ENCODE measurements at places on chromosomes 2 and 18.
A peak's percentile ranks its signal among the peaks of the same experiment; 100 is the strongest.

DNA sequence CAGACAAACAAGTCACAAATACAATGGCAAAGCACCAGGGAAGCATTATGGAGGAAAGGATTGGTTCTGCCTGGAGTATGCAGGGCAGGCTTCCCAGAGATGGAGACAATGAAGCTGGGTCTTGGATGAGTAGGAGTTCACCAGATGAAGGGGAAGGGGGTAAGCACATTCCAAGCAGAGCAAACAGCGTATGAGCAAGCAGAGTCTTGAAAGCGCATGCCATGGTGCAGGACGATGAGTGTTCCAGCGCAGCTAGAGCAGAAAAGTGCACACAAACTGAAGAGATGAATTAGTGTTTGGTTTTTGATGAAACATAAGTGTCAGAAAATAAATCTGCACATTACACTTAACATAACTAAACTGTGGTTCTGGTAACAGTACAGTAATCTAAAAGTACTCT, 21.6 kb downstream of the MBD2 start:
- ATAC-seq, result no peak

DNA sequence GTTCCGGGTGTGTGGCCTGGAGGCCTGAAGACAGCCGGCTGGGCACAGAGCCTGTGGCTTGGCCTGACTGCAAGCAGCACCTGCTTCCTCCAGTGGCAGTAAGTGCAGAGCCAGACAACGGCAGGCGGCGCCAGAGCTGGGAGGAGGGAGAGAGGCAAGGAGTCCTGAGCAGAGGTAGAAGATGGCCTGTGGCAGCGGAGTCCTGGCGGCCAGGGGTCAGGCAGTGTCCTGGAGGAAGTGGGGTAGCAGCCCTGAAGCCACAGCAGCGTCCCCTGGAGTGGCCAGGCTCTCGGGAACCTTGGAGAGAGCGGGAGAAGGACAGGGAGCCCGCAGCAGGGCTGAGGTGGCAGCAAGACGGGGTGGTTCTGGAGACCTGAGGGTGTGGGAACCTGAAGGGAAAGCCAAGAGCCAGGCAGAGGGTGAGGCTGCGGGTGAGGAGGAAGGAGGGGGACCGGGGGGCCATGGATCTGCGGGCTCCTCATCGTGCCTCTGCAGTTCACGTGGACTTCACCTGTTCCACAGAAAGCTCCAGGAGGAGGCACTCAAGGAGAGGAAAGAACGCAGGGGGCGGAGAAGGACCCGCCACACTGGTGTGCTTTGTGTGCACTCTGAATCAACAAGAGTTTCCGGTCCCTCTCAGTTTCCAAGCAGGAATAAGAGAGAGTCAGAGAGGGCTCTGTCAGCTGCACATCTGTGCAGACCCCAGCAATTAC, 85.9 kb downstream of the USP40 start:
- peak; percentile 15 for ATAC-seq

DNA sequence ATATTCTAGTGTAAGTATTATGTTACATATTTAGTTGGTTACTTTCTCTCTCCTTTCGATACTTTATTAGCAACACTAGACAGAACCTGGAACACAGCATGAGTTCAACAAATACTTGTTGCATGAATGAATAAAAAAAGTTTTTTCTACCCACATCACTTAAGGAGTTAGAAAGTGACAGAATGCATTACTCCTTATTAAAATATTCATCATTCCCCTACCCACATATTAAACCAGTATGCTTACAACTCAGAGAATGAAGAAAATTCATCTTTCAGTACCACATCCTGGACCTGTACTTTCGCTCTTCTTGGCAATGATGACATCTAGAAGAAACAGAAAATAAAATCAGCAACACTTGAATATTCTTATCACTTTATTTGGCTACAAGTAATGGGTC, 6.0 kb downstream of the SRBD1 start:
- no peak for ATAC-seq

DNA sequence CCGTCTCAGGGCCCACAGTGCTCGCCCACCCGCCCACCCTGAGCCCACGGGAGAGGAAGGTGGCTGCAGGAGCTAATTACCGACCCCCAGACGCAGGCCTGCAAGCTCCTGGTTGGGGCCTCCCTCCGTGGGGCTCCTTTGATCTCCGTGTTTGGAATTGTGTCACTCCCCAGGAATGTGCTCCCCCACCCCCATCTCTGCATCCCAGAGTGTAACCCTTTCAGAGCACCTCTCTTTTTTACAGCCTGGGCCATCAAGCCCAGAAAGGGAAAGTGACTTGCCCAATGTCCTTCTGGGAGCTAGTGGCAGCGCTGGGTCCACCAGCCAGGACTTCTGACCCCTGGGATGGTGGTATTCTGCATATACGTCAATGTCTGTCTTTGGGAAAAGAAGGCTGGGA, 335.1 kb downstream of the CYRIA start:
- ATAC-seq, result no peak

DNA sequence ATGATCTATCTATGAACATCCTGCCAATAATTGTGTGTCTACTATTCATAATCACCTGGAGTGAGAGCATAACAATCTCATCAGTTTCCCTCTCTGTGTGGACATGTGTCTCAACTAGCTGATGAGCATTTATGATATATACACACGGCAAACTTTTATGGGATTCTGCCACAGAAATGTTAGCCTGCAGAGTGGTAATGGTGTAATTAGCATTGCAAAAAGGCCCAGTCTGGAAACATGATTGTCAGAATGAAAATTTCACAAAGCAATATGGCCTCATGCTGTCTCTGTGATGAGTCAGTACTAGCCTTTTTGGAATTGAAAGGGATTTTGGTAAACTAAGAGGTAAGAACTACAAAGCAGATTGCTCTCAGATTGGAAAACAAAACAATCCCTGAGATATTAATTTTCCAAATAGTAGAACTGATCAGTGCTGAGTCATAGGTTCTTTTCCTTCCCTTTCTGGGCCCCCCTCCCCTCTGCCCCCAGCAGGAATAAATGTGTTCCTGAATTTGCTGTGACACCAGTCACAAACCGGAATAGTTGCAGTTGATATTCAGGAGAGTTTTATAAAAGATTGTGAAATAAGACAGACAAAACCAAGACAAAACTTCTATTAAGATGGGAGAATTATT, 189.2 kb downstream of the OSR1 start:
- ATAC-seq, result no peak

DNA sequence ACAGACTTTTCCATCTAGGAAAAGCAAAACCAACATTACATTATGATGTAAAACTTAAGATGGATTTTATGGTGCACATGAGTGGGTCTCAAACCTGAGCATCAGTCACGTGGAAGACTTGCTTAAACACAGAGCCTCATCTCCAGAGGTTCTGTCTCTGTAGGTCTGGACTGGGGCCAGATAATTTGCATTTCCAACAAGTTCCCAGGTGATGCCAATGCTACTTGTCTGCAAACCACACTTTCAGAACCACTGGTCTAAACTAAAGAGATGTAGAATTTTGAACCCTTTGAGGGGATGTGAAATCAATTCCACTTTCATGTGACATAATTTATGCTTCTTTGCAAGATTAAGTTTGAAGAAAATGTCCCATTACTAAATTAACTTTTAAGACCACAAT, 522.8 kb downstream of the MBD2 start:
- no peak for ATAC-seq

DNA sequence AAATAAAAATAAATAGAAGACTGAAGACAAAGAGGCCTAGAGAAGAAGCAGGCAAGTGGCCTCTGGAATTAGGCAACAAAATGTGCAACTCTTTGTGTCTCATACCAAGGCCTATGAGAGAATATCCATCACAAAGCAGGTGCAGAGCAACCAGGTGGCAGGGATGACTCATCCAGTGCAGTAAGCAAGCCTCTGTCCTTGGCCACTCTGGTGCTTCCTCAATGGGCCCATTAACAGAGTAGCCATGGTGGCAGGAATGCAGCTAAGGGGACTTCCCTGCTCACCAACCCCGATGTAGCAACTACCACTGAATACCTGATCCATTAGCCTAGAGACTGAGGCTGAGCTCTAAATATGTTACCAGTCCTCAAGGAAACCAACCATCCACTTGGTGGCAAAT, 11.0 kb upstream of the EPG5 start:
- ATAC-seq, result no peak

DNA sequence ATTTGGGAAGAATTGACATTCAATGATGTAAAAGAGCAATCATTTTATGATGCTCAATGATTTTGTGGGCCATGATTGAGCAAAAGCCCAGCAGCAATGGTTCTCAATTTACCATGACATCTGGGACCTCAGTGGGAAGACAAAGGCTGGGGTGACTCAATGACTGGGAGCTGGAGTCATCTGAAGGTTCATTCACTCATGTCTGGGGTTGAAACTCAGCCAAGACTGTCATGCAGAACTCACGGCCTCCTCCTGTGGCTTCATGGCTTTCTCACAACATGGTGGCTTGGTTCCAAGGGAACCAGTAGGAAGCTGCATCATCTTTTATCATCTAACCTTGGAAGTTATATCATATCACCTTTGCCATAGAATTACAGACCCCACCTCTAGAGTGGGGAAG, 45.1 kb upstream of the CD226 start:
- no peak for ATAC-seq

GRCh38 chr2:98454073-98454472, 9.4 kb downstream of the INPP4A start:
- ATAC-seq, result peak; percentile 81

DNA sequence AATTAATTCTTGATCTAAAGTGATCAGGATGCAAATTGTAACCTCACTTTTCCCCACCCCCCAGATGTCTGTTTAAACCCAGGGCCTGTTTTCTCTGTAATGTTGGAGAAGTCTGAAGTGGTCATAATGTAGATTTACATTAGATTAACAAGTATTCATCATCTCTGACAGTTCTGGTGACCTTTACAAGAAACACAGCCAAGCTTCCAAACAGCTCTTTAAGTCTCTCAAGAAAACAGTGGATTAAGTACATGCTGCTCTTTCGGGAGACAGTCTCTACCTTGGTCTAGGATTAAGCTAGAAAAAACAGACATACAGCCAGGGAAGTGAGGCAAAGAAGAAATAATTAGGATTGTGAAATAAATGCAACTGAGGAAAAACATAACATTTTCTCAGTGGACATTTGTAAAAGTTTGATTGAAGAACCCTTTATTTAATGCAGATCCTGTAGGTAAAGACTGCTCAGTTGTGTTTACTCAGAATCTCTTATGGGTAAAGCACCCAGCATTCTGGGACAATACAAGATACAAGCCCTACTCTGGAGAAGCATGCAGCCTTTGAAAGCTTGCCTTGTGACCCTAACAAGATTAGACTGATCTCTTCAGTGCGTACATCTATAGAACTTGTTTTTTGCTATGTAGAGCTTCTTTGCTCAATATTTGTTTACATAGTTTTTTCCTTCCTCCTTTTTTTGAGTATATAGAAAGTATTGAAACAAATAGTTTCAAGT, 203.9 kb downstream of the PHLPP1 start:
- no peak for ATAC-seq

DNA sequence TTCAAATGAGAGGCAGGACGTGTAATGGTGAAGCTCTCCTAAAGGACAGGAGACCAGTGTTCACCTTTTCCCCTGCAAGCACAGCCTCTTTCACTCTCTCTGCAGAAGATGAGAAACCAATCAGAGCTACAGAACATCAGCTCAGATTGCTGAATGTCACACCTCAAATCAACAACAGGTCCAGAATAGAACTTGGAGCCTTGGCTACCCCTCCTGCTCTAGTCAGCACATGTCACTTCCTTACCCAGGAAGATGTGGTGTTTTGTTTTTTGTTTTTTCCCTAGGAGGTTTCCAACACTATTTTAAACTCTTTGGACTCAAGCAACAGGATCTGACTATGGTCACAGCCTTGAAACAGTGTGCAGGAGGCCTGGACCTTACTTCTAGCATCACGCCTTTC, 41.3 kb upstream of the PCBP1 start:
- ATAC-seq, result no peak

DNA sequence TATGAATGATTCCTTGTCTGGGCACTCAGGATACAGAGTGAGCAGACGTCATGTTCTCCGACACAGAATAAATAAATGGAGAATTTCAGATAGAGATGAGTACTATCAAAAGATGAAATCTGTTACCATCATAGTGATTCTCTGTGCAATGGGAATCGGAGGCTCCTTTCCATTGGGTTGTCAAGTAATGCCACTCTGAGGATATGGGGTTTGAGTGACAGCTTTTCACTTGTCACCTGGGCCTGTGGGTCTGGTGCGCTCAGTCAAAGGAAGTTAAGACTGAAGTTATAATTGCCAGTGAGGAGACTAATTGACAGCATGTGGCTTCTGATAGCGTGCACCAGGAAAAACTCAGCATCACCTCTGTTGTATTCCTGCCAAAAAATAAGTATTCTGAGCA, 387.2 kb downstream of the SOX11 start:
- no peak for ATAC-seq

DNA sequence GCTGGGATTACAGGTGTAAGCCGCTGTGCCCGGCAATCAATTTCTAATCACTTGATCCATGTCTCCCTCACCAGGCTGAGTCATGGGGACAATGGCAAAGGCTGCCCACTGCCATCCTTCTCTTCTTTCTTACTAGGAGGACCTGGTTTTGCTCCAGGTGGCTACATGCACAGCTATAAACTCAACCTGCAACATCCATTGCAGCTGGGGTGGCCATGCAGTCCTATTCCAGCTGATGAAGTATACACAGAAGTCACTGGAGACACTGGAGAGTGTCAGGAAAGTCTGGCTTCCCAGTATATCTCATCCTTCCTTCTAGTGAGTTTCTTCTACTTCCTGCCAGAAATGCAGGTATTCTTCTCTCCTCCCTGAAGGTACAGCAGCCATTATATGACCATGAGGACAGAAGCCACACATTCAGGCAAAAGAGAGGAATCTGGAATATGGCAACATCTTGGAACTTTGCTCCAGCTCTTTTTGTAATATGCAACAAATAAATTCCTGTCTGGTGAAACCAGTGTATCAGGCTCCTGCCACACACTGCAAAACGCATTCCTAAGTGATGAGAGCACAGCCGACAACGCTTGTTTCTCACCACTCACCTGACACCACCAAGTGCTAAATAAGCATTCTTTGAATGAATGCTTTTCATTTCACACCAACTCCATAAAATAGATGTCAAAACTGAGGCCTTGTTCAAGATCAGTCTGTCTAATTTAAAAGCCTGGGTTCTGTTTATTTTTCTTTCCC, 32.3 kb downstream of the SCTR start:
- ATAC-seq, result peak; percentile 85

GRCh38 chr18:43170586-43170985, 55.1 kb upstream of the RIT2 start:
- no peak for ATAC-seq
